ENCODE measurements at places on chromosomes 1 and 21.

- DNase-seq = no peak
Observed at GRCh38 chr1:54324251-54325140, 81.7 kb downstream of the SSBP3 start.

GRCh38 chr1:108082001-108082400 is 117.0 kb upstream of the VAV3 start:
- no peak for DNase-seq

GRCh38 chr1:181135815-181136737 is 47.6 kb downstream of the IER5 start:
- DNase-seq = no peak

DNA sequence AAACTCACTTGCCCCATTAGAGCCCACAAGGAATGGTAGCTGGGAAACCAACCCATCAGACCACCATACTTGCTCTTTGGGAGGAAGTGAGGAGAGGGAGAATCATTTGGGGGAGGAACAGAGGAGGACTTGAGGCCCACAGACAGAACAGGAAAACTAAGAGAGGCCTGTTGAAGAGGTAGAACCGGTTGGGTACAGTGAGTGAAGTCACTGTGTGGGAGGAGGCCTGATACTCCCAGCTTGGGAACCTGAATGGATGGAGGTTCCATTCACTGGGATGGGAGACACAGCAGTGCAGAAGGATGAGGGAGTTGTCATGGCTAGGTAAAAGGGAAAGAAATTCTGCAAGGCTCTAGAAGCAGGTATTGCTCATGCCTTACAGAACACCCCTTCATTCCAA is 63.4 kb upstream of the PSEN2 start:
- DNase-seq = no peak

GRCh38 chr1:156664046-156664766 is 13.0 kb downstream of the NES start:
- DNase-seq = no peak

DNA sequence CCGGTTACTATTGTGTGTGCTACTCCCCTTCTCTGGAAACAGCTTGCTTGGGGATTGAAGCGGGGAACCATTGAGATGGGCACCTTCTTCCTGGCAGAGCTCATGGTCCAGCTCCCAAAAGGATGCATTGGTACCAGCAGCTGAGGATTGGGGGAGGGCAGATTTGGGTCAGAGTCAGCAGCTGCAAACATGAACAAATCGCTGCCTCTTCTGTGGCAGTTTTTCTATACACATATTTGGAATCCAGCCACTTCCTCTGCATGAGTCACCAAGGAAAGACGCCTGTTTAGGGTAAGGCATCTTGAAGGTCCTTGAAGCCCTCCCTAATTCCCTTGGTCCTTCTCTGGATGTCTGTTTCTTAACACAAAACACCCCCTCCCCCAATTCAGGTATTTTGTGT is 104.7 kb downstream of the DAB1 start:
- no peak for DNase-seq

DNA sequence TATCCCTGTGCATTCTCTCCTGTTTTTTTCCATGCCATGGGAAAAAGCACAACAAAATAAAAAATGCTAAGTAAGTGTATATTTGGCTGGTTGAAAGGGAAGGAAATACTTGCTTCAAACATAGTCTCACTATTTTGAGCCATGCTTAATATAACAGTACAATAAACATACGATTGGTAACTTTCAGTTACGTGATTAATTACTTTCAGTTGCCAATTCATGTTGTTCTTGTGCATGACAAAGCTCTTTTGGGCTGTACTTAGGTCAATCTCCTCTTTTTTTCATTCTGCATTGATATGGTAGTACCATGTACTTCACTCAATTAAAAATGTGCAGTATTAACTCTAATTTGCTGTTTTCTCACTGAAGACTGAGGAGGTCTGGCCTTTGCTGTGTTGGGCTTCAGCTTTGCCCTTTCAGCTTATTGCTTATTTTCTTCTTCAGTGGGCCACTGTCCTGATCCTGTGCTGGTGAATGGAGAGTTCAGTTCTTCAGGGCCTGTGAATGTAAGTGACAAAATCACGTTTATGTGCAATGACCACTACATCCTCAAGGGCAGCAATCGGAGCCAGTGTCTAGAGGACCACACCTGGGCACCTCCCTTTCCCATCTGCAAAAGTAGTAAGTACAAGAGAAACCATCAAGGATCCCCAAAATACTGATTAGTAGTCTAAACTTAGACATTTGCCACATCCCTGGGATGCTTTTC is 2.7 kb downstream of the C4BPB start:
- no peak for DNase-seq

DNA sequence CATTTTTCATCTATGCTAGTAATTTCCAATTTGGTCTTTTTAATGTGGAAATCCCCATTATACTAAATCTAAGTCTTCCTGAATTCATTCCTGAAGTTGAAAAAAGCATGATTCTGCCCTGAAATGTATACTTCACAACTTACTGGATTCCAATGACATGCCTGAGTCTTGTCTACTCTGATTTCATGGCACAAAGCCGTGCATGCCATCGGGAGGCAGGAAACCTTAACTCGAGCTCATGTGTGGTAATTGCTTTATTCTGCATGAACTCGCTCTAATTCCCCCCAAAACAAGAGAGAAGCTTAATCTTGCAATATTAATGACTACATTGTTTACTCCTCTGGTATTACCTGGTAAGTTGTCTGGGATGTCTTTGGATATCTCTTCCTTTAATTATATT is 39.6 kb upstream of the PBX1 start:
- DNase-seq = no peak

DNA sequence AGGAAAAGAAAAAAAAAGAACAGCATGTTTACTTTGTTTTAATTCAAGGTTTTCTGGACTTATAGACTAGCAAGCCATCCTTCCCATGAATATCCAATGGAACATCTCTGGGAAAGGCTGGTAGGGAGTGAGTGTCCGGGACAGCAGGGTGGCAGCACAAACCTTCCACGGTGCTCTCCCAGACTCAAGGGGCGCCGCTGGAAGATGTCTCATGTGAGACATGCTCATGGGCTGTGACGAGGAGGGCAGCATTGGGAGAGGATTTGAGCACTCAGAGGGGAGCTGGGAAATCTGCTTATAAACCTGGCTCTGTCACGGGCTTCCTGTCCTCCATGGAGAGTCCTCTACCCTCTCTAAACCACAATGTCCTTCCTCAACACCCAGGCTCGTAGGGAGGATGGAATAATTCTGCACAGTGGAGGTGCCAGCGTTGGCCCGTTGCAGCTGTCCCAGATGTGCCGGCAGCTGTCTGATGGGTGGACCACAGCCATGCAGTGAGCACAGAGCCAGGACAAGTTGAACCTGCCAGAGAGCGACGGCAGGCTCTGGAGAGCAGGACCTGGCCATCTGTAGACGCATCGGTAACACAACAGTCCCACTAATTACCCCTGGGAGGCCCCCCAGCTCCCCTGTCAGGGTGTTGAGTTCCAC is 100.1 kb upstream of the IGSF21 start:
- no peak for DNase-seq

GRCh38 chr1:14062669-14063068 is 362.7 kb downstream of the PRDM2 start:
- no peak for DNase-seq

GRCh38 chr1:71101839-71102376 is 21.1 kb upstream of the ZRANB2 start:
- DNase-seq = no peak

DNA sequence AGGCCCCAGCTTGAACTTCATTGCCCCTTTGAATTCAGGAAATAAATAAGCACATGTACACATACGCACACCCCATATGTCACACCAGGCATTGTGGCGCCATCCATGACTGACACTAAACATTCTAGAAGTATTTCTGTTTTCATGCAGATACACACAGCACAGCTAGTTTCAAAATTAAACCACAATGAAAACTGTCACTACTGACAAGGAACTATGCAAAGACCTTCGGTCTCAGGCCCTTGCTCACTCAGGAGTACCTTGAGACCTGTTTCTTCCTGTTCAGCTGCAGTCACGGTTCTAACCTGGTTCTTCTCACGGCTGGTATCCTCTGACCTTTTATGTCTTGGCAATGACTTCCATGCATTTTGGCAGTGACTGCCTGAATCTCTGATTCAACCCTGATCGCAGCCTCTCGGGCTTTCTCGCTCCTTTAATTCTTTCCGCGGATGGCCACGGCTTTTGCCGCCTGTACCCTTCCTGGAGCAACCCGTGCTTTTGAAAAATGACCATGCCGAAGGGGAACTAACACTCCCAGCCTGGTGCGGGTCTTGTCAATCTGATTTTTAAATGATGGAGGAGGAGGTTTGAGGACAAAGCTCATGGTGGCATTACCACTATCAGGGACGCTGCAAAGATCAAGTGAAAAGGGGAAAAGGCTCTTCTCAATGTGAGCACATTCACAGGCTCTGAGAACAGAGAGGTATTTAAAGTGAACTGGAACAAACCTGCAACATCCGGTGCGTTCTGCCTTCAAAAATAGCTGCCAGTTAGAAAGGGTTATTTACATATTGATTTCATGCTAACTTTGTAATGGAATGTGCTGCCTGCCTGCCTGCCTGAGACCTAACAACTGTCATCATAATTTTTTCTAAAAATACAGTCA is 384.6 kb downstream of the RRAGC start:
- no peak for DNase-seq

- DNase-seq = no peak
Observed at GRCh38 chr1:92953491-92953890, 7.8 kb downstream of the DIPK1A start.

GRCh38 chr1:56864430-56864829 is 9.8 kb downstream of the C8A start:
- DNase-seq = no peak

DNA sequence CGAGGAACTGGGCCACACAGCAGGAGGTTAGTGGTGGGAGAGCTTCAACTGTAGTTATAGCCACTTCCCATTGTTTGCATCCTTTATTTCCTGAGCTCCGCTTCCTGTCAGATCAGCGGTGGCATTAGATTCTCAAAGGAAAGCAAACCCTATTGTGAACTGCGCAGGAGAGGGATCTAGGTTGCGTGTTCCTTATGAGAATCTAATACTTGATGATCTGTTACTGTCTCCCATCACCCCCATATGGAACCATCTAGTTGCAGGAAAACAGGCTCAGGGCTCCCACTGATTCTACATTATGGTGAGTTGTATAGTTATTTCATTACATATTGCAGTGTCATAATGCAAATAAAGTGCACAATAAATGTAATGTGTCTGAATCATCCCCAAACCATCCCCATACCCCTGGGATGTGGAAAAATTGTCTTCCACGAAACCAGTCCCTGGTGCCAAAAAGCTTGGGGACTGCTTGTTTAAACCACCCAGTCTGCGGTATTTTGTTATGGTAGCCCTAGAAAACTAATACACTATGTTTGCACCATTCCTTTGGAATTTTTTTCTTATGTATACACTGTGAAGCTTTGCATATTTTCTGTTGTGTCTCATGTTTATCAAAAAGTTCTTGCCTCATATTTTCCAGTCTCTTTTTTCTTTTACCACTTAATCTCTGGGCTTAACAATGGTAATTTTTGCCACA is 136.6 kb upstream of the IVNS1ABP start:
- DNase-seq = no peak

DNA sequence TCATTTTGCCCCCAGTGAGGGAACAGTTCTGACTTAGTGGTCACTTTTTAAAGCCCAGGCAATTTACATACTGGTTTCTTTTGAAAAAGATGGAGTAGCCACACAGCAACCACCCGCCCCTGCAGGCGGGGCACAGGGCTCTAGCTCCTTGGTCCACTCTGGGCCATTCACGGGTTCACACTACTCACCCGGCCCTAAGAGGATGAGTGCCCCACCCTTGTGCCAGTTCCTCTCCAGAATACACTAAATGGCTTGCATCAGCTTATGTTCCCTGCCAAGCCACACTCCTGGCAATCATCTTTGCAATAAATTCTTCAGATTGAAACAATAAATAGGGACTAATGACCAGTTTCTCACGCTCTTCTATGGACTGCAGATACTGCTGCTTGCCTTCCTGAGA is 15.7 kb upstream of the ATP13A2 start:
- DNase-seq = no peak

DNA sequence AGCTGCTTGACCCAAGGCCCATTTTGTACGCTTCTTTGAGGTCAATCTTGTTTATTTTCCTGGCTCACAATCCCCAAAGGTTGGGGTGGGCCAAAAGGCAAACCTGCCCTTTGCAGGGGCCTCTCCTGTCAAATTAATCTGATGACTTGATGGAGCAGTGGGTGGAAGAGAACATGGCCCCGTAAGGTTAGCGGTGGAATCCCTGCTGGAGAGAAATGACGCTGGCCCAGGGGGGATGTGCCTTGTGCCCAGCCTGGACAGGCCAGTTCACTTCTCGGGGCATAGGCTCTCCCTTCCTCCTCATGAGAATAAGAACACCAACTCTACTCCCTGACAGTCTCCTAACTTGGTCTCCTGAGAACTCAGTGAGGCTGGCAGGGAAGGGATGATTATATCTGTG is 40.5 kb downstream of the C1orf198 start:
- no peak for DNase-seq

- no peak for DNase-seq
Observed at GRCh38 chr1:78996791-78997190, 9.7 kb downstream of the ADGRL4 start.

DNA sequence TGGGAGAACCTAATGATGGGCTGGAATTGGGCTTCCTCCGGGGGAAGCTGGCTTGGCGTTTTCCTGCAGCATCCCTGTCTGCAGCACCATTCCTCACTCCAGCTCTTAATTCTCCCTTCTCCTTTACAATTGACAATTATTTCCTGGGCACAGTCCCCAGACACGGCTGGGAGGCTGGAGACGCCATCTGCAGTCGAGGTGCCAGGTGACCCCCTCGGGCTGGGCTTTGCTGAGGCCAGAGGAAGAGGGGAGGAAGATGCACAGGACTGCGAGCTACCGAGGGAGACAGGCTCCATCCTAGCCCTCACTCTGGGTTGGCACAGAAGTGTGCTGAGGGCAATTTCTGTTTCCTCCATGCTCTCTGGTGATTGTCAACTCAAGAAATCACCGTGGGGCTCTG is 453.8 kb downstream of the PTPRU start:
- DNase-seq = no peak

DNA sequence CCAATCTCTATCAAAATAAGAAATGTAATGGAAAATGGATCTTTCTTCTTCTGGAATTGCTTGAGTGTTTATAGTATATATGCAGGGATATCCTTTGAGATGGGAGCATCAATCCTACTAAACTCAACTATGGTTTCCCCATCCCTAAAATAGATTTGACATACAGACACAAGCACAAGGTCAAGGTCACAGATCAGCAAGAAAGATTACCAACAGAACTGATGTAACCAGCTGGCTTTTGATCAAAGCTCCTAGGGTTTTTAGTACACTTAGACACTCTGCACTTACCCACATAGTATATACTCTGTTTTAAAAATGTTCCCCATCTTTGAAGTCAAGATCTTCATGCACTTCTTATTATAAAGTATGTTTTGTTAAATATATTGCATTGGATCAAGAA is 85.5 kb downstream of the NRIP1 start:
- DNase-seq = no peak

GRCh38 chr1:205298191-205298994 is 23.2 kb downstream of the NUAK2 start:
- DNase-seq = no peak

Measured in ureter (tissue), 1 donor.